ENCODE measurements at places on chromosomes 6 and 20.

DNA sequence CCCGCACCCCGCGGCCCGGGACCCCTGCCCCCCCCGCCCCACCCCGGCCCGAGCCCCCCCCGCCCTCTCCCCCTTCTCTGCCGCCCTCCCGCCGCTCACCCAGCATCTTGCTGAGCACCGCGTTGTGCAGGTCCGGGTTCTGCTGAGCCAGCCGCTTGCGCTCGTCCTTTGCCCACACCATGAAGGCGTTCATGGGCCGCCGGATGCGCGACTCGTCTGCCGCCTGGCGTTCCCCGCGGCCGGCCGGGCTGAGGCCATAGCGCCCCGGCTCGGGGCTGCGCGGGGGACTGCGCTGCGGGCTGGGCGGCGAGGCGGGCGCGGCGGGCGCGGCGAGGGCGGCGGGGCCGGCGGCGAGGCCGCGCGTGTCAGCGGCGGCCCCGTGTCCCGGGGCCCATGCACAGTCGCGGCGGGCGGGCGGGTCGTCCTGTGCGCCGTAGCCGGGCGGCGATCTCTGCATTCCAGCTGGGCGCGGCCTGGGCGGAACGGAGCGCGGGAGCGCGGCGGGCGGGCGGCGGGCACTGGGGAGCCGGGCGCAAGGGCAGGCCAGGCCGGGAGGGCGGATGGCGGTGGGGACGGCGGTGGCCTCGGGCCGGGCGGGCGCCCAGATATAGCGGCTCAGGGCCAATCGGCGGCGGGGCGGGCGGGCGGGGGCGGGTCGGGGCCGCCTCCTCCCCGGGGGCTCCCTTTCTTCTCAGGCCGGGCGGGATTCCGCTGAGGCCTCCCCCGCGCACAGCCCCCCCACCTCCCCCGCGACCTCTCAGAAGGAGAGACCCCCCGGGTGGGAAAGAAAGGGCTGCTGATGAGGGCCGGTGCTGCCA, at the start of gene SOX18:
SOX18 (minus strand) TSS at position 580 of the 818 bp plus-strand sequence; CDS start at position 457, 123 bp downstream.
- peak; percentile 19 for DNase-seq

- DNase-seq = no peak
Measured at GRCh38 chr6:113362301-113363047, 494.7 kb upstream of the MARCKS start.

DNA sequence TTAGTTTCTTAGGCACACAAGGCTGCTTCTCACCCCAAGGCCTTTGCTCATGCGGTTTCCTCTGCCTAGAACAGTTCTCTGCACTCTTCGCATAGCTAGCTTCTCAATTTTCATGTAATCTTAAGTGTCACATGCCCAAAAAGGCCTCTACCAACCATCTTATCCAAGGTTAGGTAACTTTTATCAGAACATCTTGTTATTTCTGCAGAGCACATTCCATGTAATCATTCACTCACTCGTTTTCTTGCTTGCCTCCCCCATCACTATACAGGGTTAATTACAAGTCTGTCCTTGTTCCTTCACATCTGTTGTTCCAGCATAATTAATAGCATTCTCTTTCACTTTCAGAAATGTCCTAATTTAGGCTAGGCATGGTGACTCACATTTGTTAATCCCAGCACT, 53.8 kb downstream of the NCOA6 start:
- DNase-seq = peak; percentile 24

DNA sequence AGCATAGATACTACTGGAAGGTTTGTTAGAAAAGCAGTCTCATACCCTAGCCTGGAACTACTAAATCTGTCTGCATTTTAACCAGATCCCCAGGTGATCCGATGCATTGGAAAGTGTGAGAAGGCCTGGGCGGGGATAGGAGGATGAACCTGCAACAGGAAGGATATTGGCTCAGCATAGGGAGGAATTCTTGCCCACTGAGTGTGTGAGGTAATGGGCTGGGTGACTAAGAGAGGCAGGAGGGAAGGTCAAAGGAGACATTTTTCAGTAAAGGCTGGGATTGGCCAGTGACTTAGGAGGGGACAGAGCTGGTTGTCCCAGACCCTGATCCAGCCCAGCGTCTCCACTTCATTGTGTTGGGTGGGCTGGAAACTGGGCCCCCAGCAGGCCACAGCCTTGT, 191.0 kb upstream of the LRFN2 start:
- peak; percentile 21 for DNase-seq
